ENCODE measurements at places on chromosomes 16 and 17.

DNA sequence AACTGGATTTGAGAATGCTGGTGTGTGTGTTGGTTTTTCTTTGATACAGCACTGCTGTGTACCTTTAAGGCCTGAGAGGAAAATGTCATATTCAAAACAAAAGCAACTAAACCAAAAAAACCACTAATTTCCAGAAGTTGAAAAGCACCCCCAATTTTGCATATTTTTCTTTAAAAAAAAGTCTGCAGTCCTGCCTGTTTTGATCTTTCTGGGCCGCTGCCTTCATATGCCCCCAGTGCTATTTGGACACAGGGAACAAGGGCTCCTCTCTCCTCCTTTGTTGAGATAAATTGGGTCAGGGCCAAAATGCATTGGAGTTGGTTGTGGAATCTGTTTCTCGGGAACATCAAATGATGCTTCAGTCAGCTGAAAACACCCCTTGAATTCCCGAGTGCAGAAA lies 26.9 kb downstream of the GPT2 start:
- DNase-seq: no peak

DNA sequence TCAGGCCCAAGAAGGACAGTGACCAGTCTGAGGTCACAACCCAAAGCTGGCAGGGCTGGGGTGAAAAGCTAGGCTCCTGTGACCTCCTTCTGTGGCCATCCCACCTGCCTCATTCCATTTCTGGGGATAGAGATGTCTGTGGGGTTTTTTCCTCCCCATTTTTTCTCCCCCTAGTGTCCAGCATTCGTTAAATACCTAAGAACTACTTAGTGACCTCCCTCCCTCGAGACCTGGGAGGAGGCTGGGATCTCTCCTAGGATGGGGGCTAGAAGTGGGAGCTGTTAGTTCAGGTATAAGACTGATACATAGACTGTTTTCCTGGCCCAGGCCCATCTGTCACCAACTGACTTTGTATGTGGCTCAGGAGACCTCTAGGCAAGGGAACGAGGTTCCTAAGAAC lies 20.5 kb upstream of the STAC2 start:
- DNase-seq: no peak

- DNase-seq: no peak
These were observed 59.6 kb upstream of the MTMR4 start for GRCh38 chr17:58574025-58574424.

- no peak for DNase-seq
These were observed 151.7 kb downstream of the KCNJ18 start for GRCh38 chr17:21843951-21844590.

DNA sequence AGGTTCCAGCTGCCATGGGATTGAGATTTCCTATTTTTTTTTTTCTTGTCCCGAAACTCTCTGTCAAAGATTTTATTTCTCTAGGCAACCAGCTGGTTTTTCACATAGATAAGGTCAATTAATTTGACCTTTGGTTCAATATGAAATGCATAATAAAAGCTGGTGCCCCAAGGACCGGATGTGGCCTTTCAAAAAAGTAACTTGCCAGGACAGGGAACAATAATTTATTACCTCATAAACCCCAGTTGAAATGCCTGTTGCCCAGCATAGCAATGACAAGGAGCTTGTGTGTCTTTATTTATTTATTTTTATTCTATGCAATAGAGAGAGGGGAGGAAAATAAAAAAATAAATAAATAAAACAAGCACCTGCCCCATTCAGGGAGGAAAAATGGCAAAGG lies 472.7 kb downstream of the KCNJ2 start:
- no peak for DNase-seq

DNA sequence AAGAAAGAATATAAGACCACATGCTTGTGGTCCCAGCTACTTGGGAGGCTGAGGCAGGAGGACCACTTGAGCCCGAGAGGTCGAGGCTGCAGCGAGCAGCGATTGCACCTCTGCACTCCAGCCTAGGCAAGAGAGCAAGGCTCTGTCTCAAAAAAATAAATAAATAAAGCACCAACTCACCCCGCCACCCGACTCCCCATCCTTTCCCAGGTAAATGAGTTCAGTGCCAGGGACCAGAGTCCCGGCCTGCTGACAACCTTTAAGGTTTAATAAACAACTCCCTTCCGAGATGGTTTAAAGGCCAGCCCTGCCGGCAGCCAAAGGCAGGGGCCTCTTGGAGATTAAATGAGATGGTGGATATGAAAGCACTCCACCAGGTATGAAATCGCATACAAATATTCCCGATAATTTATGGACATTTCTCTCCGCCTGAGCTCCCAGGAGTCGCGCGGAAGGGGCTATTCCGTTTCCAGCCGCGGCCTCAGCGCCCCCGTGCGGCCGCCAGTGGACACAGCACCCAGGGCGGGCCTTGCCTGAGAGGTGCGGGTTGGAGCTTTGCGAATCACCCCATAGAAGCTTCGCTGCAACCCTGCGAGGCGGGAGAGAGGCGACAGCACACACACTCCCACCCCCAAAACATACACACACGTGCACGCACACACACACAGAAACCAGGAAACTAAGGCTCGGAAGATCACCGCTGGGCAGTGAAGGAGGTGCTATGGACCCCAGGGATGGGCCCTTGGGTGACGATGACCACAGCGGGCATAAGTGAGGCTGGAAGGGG lies 4.0 kb upstream of the RPL38 start:
- peak; percentile 57 for DNase-seq

- DNase-seq: peak; percentile 26
These were observed 1.8 kb downstream of the LCAT start for GRCh38 chr16:67942200-67942509.

GRCh38 chr17:55200904-55201303 lies 63.9 kb upstream of the HLF start:
- no peak for DNase-seq

GRCh38 chr17:76947771-76948170 lies 79.6 kb downstream of the MGAT5B start:
- no peak for DNase-seq

- DNase-seq: no peak
These were observed 41.3 kb upstream of the SIAH1 start for GRCh38 chr16:48426244-48427141.

DNA sequence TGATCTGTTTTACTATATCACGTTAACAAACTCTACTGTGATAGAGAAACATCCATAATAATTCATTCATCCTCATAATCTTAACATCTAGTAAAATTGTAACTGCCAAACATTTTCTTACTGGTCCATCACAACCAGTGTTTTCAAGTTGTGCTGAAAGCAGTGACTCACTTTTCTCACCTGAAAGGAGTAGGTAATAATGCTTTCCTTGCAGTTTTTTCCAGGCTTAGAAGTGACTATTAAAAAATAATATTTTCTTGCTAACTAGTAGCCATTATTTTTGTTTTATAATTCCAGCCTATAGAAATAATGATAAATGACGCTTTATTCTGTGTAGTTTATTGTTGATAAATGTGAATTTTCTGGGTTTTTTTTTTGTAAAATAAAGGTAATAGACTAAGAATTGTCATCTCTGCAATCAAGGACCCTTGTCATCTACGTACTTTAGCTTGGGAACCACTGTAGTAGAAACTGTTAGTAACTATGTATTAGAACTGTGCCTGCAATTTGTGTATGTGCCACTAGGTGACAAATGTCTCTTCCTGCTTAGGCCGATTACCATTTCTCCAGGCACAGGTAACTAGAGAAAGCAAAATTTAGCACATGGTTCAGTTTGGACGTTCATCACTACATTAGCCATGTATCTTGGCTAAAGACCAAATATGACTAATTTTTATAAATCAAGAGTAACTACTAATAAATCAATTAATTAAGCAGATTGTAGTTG lies 409.4 kb upstream of the ERCC4 start:
- DNase-seq: no peak

DNA sequence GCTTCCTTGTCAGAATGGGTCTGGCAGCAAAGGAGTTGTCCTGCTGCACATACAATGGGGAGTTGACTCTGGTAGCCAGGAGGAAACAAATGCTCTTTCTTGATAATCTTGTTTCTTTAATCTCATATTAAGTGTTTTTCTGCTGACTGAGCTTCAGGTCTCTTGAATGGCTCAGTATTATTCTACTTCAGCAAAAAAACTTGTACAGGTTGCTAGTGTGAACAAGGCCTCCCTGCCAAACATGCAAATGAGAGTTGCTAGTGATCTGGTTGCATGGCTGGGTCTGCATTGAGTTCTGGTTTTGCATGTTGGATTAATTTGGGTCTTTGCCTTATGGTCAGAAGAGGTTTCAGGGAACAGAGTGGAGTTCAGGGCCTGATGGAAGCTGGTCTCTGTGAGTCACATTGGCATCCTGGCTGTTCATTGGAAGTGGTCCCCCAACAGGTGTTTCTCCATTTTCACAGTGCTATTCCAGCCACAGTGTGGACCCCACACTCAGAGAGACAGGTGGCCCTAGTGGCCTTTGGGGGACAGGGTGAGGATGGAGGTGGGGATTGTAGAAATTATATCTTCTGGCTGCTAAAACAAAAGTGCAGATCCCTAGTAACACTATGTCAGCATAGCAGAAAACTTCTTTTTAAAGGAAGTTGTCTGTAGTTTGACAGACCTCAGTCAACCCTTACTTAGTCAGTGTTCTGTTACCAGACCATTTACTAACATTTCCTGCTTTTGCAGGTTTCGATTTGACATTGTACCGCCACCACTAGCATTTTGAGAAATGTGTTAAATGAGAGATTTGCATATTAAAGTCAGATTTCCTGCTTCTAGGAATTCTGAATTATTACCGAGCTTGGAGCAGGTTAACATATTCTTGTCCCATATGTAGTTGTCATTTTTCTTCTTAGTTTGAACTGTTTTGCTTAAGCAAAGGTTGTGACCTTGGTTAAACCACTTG lies 47.1 kb downstream of the EPN2 start:
- DNase-seq: no peak

- DNase-seq: no peak
These were observed 31.4 kb upstream of the XYLT2 start for GRCh38 chr17:50314456-50315011.
